ENCODE measurements at places on chromosomes 16 and 17.

GRCh38 chr17:58684003-58684402, 7.8 kb downstream of the TEX14 start:
- no peak overlapping the region for H3K27ac ChIP-seq
- H3K27me3 ChIP-seq = no peaks in the 10 kb centered on the region
- H3K4me1 ChIP-seq = no peaks in the 10 kb centered on the region
- H3K36me3 ChIP-seq = no peaks in the 10 kb centered on the region
- no peak overlapping the region for H3K4me3 ChIP-seq

GRCh38 chr16:5581908-5582307, 484.3 kb upstream of the EEF2KMT start:
- peaks cover 6% of the 10 kb centered on the region for H3K27me3 ChIP-seq
- H3K36me3 ChIP-seq = no peaks in the 10 kb centered on the region
- H3K4me1 ChIP-seq = no peaks in the 10 kb centered on the region

GRCh38 chr16:4377573-4378154, 6.0 kb downstream of the VASN start:
- no peak overlapping the region for H3K4me3 ChIP-seq
- peaks cover 52% of the 10 kb centered on the region for H3K4me1 ChIP-seq
- H3K36me3 ChIP-seq = peaks cover 38% of the 10 kb centered on the region
- no peak for DNase-seq
- H3K27me3 ChIP-seq = no peaks in the 10 kb centered on the region
- H3K27ac ChIP-seq = no peak overlapping the region

- DNase-seq = no peak
- H3K36me3 ChIP-seq = peaks cover 13% of the 10 kb centered on the region
- no peaks in the 10 kb centered on the region for H3K27me3 ChIP-seq
Observed at GRCh38 chr16:8686031-8686621, 11.7 kb downstream of the ABAT start.

GRCh38 chr17:29622337-29623282, at the start of gene CORO6:
Gene CORO6, minus strand, starts transcription at chr17:29622912. Its CDS starts 1,491 bp downstream, at chr17:29621421.
- DNase-seq = peak; percentile 63
- H3K27me3 ChIP-seq = no peaks in the 10 kb centered on the region
- H3K4me3 ChIP-seq = peak within 1 kb of the TSS; percentile 58
- no peaks in the 10 kb centered on the region for H3K36me3 ChIP-seq
- H3K27ac ChIP-seq = no peak within 1 kb of the TSS
- peaks cover 3% of the 10 kb centered on the region for H3K4me1 ChIP-seq

DNA sequence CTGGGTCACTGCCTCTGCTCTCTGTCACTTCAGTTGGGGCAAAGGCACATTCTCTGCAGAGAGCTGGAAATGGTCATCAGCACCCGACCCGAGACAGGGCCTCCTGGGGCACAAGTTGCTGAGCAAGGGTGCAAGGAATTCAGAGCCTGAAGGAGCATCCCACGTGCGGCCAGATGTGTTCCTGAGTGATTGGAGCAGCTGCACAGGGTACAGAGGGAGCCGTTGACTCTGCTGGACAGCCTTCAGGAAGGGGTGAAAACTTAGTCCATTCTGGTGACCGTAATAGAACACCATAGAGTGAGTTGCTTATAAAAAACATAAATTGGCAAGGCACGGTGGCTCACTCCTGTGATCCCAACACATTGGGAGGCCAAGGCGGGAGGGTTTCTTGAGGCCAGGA, 106.8 kb downstream of the CCDC182 start:
- no peaks in the 10 kb centered on the region for H3K4me1 ChIP-seq
- H3K4me3 ChIP-seq = no peak overlapping the region
- H3K27me3 ChIP-seq = no peaks in the 10 kb centered on the region
- peaks cover 14% of the 10 kb centered on the region for H3K36me3 ChIP-seq
- no peak overlapping the region for H3K27ac ChIP-seq

GRCh38 chr16:84131117-84131516, 13.9 kb downstream of the HSDL1 start:
- H3K27me3 ChIP-seq = no peaks in the 10 kb centered on the region
- peaks cover 11% of the 10 kb centered on the region for H3K36me3 ChIP-seq
- H3K4me3 ChIP-seq = no peak overlapping the region
- H3K27ac ChIP-seq = no peak overlapping the region
- no peaks in the 10 kb centered on the region for H3K4me1 ChIP-seq
- DNase-seq = no peak
